Heart right ventricle (tissue), 16 donors: ENCODE measurements at places on chromosomes 3 and 15. TPM values are rescaled to one million over a fixed set of nuclear protein-coding genes. Genes with fewer than 3 reads are reported as not detected.

Gene MEIS2
- polyA plus RNA-seq: 21.1 TPM

Gene NUTM1
- polyA plus RNA-seq: not detected

Gene WDR6
- 126 TPM for polyA plus RNA-seq

Gene GOLGA6B
- not detected for polyA plus RNA-seq

Gene PRR20G
- not detected for polyA plus RNA-seq

Gene SAMD7
- polyA plus RNA-seq: not detected

Gene RPL32
- 1,113 TPM for polyA plus RNA-seq

Gene ALDH1A3
- polyA plus RNA-seq: 2.1 TPM

Gene SLC9A9
- 2.6 TPM for polyA plus RNA-seq

Gene ECE2
- polyA plus RNA-seq: not detected

Gene XYLB
- polyA plus RNA-seq: 0.22 TPM

Gene CHRM5
- not detected for polyA plus RNA-seq

Gene ZNF860
- polyA plus RNA-seq: 0.06 TPM

Gene PDCD7
- 9.0 TPM for polyA plus RNA-seq
